PC-9 (cell line): ENCODE measurements at places on chromosomes 2 and 18.

DNA sequence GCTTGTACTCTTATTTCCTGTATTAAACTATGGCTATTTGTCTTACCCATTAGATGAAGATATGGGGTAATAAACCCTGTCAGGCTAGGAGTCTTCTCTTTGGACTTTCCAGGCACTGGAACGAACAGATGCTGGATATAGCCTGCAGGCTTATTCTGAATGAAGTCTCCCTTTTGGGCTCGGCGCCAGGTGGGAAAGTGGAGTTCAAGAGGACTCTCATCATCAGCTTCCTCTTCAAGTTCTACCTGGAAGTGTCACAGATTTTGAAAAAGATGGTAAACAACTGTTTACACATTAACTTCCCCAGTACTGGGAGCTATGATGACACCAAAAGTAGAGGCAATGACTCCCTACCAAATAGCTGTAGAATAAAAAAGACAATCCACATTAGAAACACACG is 27.9 kb downstream of the AOX1 start:
- DNase-seq = no peak

DNA sequence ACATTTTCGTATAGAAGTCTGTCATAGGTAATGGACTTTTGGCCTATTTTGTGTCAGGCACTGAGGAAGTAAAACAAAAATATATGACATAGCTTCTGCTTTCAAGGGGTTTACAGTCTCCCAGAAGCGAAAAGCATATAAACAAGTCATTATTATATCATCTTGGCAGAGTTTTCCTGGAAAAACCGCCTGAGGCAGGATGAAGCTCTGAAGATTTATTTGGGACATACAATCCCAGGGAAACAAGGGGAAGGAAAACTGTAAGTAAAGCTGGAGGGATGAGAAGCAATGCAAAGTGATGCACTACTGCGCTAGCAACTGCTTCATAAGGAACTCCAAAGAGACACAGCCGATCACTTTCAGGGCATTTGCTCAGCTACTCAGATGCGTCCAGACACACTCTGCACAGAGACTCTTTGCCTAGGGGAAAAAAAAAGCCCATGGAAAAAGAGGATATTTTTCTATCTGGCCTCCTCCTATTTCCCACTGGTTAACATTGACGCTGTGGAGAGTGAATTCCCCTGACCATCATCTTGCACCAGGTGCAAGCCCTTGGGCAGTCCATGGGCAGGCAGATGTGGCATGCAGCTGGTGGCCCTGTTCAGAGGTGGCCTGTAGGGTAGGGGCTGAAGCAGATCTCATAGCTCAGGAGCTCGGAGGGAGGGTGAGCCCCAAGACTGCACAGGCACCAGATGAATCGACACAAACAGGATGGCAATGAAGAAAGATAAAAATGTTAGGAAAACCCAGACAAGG is 158.1 kb downstream of the METTL4 start:
- DNase-seq = no peak

GRCh38 chr2:224851811-224852210 is 135.6 kb upstream of the CCDC195 start:
- no peak for DNase-seq

GRCh38 chr2:241798081-241798630 is 10.8 kb upstream of the NEU4 start:
- DNase-seq = no peak

DNA sequence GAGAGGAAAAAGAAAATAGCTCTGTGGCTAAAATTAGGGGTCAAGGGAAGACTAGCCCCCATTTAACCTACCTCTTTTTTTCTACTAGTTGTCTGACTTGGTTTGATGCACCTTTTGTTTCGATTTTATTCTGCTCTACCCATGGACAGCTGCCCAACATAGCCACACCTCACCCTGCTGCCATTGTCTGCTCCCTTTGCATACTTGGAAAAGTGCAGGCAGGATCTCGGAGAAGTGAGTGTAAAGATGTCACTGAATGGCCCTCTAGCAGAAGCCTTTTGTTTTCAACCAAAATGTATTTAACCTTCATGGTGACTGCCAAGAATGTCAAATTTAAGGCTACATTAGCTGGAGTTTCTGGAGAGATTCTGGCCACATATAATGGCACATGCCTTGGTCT is 62.9 kb downstream of the SETBP1 start:
- DNase-seq = no peak

GRCh38 chr2:205967391-205968075 is 118.4 kb downstream of the INO80D start:
- DNase-seq = no peak

- DNase-seq = no peak
Observed at GRCh38 chr2:37154785-37155184, 2.0 kb downstream of the EIF2AK2 start.

GRCh38 chr18:22962004-22962403 is 28.9 kb downstream of the RBBP8 start:
- no peak for DNase-seq

DNA sequence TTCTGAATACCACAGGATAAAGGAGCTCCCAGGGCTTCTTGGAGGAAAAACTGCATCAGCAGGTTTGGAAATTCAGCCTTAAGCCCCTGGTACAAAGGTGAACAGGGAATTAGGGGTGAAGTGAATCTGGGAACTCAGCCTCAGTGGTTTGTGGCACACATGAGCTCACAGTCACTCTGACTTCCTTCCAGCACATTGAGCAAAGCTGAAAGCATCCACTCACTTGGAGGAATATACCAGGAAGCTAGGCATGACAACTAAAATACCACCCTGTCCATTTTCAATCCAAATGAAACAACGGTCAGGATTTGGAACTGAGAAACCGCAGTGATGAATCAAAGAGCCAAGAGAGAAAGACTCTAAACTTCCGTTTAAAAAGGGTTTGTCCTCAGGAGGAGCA is 216.1 kb downstream of the ICOS start:
- DNase-seq = no peak

- DNase-seq = no peak
Observed at GRCh38 chr2:219045937-219046550, 4.7 kb upstream of the CFAP65 start.

- no peak for DNase-seq
Observed at GRCh38 chr2:149587950-149588487, 444 bp upstream of the MMADHC start.

DNA sequence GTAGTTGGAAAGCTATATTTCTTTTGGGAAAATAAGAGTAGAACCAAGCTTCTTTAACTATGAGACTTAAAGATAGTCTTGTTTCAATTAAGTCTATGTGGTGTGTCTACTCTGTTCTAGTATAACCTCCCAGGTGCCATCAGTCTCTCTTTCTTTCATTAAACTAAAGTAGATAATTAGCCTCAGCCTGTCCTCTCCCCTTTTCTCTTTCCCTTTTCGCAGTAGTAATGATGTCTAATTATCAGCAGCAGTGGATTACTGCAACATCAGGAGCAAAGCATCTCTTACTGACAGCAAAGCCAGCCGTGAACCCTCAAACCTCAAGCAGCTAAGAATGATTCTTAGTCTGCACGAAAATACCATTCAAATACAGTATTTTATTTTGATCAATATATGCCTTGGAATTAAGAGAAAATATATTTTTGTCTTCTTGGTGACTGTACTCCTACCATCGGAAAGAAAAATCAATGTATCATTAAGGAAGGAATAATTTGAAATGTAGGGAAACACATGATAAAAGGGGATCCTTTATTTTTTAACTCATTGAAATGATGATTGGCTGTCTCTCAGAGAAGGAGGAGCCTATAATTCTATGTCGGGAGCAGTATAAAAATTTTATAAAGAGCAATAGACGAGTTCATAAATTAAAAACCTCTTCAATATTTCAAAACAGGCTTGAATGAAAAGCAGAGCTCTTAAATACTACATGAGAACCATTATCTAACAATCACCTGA is 4.5 kb downstream of the NOL4 start:
- DNase-seq = no peak

DNA sequence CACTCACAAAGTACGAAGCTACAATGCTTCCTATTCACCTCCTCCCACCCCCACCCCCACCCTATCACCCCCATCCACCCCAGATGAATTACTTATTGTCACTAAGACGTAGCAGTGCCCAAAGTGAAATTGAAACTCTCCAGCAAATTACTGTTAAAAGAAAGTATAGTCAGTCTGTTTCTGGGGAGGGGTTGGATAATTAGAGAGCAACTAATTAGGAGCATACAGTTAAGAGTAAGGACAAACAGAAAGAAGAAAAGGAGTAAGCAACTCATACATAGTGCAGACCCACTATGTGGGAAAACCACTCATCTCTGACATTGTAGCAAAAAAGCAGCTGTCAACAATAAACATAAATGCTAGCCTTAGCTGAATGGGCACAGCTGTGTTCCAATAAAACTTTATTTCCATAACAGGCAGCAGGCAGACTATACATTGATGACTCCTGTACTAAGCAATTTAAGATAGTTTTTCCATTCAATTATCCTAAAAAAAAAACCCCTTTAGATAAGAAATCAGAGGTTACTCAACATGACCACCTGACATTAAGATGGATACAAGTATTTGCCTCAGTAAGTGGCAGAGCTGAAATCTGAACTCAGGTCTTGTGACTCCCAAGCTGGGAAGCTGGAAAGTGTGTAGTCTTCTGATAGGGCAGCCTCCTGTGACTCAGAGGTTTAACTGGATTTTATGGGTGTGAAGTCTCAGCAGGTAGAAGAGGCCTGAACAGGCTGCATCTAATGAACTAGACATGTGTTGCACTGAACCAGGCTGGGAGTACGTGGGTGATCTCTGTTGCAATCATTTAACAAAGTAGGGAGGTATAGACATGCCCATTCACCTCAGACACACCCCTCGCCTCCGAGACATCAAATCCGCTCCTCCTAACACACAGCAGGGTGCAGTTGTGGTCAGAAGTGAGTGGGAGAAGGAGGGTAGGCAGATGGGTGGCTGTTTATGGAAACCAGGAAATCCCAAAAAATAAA is 171.8 kb upstream of the KLF7 start:
- DNase-seq = peak; percentile 52

GRCh38 chr2:79612999-79613398 is 100.1 kb downstream of the CTNNA2 start:
- no peak for DNase-seq
